ENCODE measurements at places on chromosomes 2 and 18.

- no peak for DNase-seq
These were observed 256.9 kb downstream of the CDH19 start for GRCh38 chr18:66346833-66347588.

GRCh38 chr2:119435081-119435952 is 3.7 kb downstream of the TMEM37 start:
- no peak for DNase-seq

DNA sequence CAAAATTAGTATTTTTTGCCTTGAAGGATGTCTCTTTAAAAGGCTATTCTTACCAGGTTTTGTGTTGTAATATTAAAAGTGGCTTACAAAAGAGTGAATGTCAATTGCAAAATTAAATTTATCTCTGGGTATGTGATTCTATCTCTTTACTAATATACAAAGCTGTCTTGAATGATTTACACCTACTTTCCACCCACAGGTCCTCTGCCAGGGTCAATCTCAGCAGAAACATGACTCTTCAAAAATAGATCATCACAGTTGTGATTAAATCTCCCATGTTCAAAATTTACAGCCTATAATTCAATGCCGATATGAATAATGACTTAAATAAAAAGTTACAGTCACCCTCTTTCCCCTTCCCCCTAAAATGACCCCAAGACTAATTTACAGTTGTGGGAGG is 78.8 kb downstream of the SLC8A1 start:
- DNase-seq, result no peak

DNA sequence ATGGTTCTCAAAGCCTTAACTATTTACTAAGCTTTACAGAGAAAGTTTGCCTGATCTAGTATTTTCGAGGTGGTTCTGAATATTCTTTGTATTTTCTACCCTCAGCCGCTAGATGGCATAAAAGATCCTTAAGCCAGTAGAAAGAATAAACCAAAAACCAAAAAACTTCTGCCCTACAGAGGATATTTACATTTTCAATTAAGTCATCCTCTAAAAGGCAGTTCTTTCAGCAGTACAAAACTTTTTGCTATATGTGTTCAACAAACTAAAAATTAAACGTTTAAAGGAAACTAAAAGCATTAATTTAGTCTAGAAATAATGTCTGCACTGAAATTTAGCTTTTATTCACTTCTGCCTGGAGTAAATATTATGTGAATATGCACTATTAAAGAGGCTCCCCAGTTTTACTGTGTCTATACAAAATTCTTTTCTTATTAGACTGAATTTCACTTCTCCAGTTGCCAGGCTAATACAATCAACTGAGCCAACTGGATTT is 297.5 kb downstream of the PIEZO2 start:
- DNase-seq, result no peak

DNA sequence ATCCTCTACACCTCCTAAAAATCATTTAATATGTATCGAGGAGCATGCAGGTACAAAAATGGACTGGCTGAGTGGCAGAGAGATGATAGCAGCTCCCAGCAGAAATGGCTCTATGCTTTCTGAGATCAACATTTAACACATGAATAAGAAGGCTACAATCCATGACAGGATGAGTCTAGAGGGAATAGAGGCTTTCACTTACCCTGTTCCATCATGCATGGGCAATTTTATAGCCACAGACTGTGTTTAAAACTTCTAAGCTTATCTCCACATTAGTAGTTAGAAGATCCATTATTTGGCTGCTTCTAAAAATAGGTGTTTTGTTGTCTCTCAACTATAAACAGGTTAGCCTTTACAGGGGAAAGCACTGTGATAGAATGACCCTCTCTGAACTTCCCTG is 149.1 kb upstream of the ARHGAP28 start:
- DNase-seq, result no peak

- no peak for DNase-seq
These were observed 37.9 kb downstream of the ODC1 start for GRCh38 chr2:10410001-10410822.

DNA sequence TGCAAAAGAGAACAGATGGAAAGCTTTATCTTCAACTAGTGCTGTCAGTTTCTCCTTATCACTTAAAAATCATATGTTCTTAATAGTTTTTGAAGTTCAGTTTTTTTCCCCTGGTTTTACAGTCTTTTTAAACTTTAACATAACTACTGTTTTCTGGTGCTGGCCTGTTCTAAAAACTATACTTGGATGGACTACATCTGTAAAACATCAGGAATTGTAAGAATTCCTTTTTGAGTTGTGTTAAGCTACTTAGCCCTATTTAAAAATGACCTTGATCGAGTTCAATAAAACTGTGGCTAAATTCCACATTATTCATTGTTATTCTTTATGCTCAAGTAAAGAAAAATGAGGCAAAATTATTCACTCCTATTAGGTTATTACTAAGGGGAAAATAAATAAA is 397.7 kb downstream of the NUP35 start:
- DNase-seq, result no peak

- DNase-seq, result no peak
These were observed 6.0 kb upstream of the LIMS2 start for GRCh38 chr2:127681288-127681804.

GRCh38 chr18:73647391-73647790 is 500.2 kb downstream of the FBXO15 start:
- no peak for DNase-seq

DNA sequence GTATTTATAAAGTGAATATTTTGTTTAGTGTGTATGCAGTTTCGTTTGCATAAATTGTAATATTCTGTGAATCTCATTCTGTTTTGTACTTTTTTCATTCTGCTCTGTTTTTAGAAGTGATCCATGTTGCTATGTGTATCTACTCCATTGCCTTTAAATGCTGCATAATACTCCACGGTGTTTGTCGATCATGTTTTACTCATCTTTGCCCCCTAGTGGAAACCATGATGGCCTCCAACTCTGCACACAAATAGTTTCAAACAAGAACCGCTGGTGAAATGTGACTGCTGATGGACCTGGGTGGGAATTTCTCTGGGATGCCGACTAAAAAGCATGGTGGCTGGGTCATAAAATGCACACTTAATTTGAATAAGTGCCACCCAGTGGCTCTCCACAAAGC is 32.0 kb upstream of the SKOR2 start:
- DNase-seq, result no peak

DNA sequence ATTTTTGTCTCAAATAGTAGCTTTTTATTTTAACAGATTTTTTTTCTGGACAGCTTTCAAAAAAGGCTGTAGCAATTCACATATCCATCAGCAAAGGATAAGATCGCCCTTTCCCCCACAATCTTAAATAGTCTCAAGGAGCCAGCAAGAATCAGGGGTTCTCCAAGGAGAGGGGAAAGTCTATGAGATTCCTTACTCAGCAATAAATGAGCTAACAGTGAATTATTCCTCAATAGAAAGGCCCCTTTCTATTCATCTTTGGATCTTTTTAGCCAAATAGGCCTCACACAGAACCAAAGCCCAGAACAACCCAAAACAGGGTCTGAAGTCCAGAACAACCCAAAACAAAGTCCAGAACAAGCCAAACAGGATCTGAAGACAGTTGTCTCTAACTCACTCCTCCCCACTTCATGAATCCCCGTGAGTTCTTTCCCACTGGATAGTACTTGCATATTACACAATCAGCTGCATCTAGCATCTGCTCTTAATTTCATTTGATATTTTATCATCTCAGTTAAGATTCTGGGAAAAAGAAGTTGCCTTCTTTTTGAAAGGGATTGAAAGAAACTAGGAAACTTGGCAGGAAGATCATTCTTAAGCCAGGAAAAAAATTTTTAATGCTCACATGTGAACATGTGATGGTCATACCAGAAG is 3.4 kb upstream of the DHRS9 start:
- DNase-seq, result no peak

DNA sequence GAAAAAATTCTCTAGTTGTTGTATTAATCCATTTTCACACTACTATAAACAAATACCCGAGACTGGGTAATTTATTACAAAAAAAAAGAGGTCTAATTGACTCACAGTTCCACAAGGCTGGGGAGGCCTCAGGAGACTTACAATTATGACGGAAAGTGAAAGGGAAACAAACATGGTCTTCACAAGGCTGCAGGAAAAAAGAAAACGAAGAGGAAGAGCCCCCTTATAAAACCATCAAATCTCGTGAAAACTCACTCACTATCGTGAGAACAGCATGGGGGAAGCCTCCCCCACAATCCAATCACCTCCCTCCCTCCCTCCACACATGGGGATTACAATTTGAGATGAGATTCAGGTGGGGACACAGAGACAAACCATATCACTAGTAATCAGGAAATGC is 61.7 kb upstream of the SPTBN1 start:
- no peak for DNase-seq

- DNase-seq, result no peak
These were observed 51.2 kb upstream of the LYPD6B start for GRCh38 chr2:148987286-148987685.

- DNase-seq, result no peak
These were observed 11.2 kb downstream of the GAREM1 start for GRCh38 chr18:32459361-32460101.

- no peak for DNase-seq
These were observed 26.8 kb upstream of the MYO1B start for GRCh38 chr2:191218292-191218898.

DNA sequence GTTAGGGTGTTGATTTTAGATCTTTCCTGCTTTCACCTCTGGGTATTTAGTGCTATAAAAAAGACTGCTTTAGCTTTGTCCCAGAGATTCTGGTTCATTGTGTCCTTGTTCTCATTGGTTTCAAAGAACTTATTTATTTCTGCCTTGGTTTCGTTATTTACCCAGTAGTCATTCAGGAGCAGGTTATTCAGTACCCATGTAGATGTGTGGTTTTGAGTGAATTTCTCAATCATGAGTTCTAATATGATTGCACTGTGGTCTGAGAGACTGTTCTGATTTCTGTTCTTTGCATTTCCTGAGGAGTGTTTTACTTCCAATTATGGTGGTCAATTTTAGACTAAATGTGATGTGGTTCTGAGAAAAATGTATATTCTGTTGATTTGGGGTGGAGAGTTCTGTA is 167.1 kb upstream of the KYNU start:
- no peak for DNase-seq

- no peak for DNase-seq
These were observed 250.0 kb downstream of the DSEL start for GRCh38 chr18:67266246-67267237.

- no peak for DNase-seq
These were observed 694.1 kb downstream of the ARHGAP15 start for GRCh38 chr2:143823296-143823695.

- no peak for DNase-seq
These were observed 64.3 kb downstream of the LRP2 start for GRCh38 chr2:169298007-169298406.

DNA sequence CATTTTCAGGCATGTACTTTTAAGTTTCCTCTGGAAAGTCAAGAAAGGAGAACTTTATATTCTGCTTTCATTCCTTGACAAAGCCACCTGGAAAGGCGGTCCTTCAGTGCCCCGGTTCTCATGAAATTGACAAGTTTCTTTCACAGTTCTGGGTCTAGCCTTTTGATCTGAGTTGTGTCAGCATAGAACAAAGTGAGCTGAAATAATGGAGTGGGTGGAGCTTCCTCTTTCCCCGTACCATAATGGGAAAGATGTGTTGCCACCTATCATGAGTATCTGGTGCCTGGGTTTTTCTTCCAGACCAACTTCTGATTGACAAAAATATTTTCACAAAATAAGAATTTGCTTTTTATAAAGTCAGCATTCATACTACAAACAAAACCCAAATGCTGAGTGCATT is 49.3 kb downstream of the PTRHD1 start:
- DNase-seq, result no peak

DNA sequence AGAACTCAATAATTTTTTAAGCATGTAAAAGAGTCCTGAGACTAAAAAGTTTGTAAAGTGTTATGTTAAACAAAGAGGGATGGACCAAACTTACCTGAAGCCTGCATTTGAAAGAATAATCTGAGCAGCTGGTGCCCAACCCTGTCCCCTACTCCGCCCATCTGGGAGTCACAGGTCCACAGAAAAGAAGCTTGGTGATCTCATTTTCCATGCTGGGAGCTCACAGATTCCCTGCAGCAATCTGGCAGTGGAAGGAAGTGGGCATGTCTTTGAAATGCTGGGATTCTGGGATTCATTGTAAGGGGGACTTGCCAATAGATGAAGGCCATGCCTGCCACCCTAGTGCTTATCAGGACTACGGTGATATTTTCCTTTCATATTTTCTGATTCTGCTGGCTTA is 17.9 kb downstream of the CDH2 start:
- DNase-seq, result no peak

GRCh38 chr2:229832510-229832898 is 89.3 kb downstream of the TRIP12 start:
- no peak for DNase-seq

DNA sequence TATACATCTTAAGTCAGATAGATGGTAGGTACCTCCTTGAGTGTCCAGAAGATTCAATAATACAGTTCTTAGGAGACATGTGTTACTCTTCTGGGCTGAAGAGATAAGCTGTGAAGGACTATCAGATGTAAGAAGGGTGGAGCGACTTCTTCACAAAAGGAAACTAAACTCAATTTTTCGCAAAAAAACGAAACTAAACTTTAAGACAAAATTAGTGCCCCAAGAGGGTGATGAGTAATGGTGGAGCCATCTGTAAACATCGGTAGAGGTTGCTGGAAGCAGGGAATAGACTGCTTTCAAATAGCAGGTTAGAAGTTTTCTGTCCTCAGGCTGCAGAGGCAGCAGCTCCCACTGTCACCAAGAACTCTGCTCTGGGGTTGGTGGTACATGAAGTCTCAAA is 111.6 kb upstream of the TACR1 start:
- DNase-seq, result no peak

DNA sequence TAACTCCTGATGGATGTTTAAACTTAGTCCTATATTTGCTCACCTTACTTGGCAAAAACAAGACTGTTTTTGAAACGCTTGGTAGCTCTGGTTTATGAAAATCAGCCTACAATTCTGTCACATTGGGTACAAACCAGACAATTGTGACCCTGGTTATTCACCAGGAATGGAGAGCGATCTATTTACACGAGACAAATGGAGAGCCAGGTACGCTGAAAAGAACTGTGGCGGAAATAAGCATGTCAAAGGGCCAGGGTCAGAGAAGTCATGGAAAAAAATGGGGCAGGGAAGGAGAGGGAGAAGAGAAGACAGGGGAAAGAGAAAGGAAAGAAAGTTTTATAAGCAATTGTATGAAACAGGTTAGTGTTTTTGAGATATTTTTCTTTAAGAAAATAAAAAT is 119.5 kb upstream of the ZFP36L2 start:
- no peak for DNase-seq

GRCh38 chr18:31533236-31533635 is 35.3 kb downstream of the DSG2 start:
- DNase-seq, result no peak

DNA sequence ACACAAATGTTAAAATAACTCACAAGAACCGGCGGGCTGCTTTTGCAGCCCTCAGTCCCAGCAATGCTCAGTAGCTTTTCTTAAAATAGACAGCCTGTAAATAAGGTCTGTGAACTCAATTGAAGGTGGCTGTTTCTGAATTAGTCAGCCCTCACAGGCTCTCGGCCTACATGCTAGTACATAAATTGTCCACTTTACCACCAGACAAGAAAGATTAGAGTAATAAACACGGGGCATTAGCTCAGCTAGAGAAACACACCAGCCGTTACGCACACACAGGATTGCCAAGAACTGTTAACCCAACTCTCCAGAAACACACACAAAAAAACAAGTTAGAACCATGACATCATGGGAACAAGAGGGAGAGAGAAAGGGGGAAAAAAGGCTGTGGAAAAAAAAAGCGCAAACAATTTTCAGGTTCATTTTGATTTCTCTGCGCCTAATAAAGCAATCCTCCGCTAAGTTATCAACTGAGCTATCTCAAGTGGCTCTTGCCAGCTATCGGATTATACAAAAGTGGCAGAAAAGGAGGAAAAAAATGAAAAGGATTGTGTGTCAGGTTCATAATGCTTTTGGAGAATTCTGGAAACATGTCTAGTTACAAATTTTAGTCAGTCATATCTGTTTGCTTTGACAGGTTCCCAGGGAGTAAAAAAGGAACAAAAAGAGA is 89.1 kb downstream of the ZEB2 start:
- no peak for DNase-seq
